ENCODE measurements at places on chromosomes 4 and X.

DNA sequence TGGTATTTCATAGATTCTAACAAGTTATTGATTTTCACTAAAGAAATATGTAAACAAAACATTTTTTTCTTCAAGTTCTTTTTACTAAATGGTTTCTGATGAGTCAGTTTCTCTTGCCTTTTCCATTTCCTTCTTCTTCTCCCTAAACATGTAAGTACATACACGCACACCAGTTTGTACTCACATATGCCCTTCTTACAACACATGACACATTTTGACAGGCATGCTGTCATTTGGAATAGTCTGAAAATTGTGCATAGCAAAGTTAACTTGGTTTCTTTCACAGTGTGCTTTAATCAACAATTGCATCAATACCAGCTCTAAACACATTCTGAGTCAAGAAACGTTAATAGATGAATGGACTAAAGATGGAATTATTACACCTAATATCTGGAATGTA is 35.1 kb downstream of the PRSS12 start:
- DNase-seq, result no peak

DNA sequence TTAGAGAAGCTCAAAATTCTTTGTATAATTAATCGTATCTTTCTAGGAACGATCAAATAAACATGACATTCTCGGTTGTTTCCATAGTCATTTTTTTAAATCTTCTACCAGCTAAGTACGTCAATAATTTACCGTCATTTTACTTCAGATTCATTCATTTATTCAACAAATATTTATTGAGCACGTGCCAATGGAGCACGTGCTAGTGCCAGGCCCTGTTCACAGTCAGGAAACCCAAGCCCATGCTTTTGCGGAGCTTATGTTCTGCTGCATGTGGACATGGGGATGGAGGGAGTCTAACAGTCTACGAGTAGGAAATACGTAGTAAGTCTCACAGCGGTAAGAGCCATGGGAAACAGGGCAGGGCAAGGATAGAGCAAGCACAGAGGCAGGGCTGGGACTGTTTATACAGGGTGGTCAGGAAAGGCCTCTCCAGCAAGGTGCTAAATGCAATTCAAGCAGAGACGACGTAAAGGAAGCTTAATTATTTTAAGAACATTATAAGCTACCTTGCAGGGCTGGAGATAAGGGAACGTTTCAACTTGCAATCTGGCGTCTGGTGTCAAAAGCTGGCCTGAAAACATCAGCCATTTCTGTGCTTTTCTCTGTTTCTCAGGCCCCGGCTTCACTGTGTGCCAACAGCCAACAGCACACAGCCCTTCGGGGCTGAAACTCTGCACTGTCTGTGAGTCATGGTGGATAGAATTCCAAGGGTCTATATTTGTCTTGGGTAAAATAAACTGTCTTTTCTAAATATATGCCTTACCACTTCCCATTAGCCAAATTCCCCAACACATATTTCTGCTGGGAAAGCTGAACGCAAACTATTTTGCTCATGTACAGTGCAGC is 517.1 kb upstream of the ZFP42 start:
- DNase-seq, result no peak

- DNase-seq, result no peak
Measured at GRCh38 chr4:63222466-63222865, 1186.8 kb downstream of the TECRL start.

GRCh38 chr4:2051086-2051485 is 8.0 kb upstream of the NAT8L start:
- DNase-seq, result no peak

- DNase-seq, result no peak
Measured at GRCh38 chr4:161148051-161148450, 1015.7 kb downstream of the FSTL5 start.

All from activated naive CD8-positive, alpha-beta T cell treated with anti-CD3 and anti-CD28 coated beads for 36 hours (primary cell).